ENCODE measurements at places on chromosomes 16 and 17. TPM values are rescaled to one million over a fixed set of nuclear protein-coding genes. Genes with fewer than 3 reads are reported as not detected.
A peak's percentile ranks its signal among the peaks of the same experiment; 100 is the strongest.

Gene SP2
- polyA plus RNA-seq, result 14.9 TPM

Gene C1QL1
- 4.8 TPM for polyA plus RNA-seq

Gene KREMEN2
- polyA plus RNA-seq, result 9.4 TPM

Gene KRTAP3-2
- polyA plus RNA-seq, result 0.82 TPM

Gene TBC1D3H
- polyA plus RNA-seq, result not detected

Gene KRT33B
- 0.33 TPM for polyA plus RNA-seq

Gene AANAT
- not detected for polyA plus RNA-seq

Gene CFAP119
- 2.0 TPM for polyA plus RNA-seq

DNA sequence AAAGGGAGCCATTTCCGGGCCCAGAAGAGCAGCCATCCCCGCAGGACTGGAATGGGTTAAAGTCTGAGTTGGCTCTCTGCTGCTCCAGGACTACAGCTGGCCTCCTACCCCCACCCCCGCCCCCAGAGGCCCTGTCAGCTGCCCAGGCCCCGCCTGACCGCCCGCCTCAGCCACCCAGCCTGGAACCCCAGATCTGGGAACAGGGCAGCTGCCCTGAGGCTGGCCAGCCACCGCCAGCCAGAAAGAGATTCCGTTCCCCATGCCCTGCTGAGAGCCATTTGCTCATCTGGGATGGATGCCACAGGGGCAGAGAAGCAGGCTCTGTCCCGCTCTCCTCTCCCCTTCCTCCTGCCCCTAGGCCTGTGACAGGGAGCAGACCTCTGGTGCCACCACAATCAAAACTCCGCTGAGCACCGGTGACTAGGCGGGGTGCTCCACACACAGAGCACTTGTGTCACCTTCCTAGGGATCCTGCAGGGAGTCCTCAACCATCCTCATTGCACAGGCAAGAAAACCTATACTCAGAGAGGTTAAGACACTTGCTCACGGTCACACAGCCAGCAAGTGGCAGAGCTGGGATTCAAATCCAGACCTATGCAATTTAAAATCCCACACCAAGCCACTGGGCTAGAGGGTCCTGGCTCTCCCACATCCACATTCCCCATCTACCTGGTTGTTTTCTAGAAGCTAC, 44.1 kb downstream of the ZNF423 start:
- DNase-seq, result peak; percentile 91

DNA sequence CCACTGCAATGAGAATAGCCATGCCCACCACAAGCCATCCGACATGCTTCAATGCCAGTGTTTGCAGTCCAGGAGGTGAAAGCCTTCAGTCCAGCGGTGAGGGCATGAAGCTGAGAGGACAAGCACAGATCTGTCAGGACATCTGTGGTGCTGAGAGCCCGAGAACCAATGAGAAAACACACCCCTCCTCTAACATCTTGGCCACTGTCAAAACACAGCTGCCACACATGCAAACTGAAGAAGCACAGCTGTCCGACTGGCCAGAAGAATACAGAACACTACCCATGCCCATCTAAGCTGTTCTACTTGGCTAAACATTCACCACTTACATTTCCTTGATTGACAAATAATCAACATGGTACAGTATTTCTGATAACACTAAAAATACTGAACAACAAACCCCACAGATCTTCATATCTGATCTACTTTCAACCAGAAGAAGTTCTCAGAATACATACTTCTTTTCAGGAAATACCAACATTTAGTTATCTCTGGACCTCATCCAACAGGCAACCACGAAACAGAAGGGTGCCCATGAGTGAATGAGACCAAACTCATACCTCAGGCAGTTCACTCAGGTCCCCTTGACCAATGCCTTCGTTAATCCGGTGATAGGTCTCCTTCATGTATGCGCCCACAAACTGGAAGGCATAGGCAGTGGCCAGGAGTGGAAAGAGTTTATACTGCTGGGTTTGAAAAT, 10.2 kb upstream of the FBF1 start:
- peak; percentile 81 for DNase-seq

DNA sequence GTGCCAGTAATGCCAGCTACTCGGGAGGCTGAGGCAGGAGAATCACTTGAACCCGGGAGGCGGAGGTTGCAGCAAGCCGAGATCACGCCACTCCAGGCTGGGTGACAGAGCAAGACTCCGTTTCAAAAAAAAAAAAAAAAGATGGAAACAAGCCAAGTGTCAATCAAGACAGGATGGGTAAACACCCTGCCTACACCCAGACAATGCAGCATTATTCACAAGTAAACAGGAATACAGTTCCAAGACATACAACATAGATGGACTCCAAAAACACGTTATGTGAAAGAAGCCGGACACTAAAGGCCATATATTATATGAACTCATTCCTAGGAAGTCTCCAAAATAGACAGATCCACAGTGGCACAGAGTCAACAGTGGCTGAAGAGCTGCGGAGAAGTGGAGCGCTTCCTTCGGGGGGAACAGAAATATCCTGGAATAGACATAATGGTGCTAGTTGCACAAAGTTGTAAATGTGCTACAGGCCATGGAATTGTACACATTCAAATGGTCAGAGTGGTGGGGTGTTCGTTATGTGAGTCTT, 33.9 kb downstream of the ANKRD11 start:
- DNase-seq, result peak; percentile 52

DNA sequence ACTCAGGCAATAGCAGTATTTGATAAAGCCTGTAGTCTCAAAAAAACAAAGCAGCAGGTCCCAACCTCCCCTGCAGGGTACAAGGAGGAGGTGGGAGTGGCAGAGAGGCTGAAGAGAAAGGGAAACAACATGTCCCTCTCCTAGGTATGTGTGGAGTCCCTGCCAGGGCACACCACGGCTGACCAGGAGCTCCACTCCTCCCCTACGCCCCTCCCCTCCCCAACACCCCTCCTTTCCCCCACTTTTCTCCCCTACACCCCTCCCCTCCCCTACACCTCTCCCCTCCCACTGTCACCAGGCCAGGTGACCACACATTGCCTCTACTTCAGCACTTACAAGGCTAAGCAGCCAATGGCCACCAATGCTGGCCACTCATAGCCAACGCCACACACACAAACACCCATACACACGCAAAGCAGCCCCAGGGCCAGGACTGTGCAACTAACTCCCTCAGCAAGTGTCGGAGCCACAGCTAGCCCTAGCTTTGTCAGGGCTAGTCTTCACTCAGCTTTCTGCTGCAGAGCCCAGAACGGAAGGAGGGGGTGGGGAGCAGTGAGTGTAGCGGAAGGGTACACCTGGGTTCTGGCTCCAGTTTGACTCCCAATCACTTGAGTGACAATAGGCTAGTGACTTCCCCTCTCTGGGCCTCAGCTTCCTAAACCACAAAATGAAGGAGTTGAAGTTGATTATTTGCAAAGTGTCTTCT, 8.2 kb downstream of the CAVIN1 start:
- DNase-seq, result no peak

DNA sequence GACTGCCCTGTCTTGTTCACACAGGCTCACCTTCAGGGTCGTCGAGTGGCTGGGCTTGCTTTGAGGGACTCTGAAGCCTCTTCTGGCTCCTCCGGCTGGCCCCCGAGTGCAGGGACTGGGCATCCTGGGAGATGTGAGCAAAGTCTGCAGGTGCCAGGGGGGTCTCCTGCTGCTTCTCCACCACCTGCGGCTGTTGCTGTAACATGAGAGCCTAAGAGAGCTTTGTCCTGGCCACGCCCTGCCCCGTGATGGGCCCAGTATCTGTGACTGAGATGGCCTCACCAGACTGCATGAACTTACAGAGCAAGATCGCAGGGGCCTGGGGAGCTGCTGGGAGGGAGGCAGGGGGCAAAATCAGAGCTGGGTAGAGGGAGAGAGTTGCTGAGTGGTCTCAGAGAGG, 12.5 kb downstream of the ERN2 start:
- DNase-seq, result no peak

- no peak for DNase-seq
These were observed at the start of gene CYGB for GRCh38 chr17:76537578-76538280. CYGB (minus strand) TSS chr17:76537709; CDS start chr17:76537542, 167 bp downstream.

DNA sequence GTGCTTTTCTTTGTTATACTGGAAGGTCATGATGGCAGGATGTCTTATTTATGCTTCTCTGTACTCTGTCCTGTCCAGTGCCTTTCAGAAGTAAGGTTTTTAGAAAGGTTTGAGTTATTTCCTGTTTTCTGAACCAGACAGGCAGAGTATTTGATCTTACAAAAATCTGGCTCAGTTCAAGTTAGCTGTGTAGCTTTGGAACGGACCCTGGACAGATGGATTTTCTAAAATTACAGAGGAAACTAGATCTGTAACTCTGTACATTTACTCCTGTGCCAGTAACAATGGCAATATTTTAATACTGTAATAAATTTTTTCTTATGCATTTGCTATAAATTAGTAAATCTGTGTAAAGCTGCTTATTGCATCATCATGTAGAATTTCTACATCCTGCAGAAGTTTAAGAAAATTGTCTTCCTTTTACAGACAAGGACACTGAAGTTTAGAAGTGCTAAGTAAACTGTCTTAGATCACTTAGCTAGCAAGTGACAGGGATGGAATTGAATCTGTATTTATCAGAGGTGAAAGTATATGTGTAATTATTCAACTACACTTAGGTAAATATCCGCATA, 347.6 kb downstream of the WWOX start:
- peak; percentile 71 for DNase-seq

DNA sequence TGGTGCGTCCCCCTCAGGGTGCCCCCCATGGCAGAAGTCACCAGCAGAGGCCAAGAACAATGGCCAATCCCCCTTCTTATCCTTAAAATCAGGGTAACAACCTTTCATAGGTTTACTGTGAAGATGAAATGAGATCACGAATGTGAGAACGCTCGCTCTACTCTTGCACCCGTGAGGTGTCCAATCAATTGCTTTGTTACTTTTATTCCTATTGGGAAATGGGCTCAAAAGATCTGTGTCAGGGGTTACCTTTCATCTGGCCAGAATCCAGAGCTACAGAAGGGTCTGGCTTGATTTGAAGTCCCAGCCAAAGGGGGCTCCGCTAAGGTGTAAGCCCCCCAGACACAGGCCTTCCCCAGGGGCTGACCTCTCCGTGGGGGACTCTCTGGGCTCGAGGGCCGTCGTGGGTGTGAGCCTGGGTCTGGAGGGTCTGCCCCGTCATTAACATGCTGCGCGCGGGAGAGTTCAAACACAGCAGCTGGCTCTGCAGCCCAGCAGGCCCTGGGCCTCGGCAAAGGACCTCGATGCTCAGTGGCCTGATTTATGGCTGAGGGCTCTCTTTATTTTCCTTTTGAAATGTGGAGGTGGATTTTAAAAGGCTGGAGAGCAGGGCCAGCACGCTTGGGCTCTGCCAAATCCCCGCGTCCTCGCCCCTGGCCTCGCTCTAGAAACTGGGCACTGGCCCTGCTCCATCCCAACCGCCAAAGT, 10.4 kb downstream of the ABR start:
- no peak for DNase-seq

DNA sequence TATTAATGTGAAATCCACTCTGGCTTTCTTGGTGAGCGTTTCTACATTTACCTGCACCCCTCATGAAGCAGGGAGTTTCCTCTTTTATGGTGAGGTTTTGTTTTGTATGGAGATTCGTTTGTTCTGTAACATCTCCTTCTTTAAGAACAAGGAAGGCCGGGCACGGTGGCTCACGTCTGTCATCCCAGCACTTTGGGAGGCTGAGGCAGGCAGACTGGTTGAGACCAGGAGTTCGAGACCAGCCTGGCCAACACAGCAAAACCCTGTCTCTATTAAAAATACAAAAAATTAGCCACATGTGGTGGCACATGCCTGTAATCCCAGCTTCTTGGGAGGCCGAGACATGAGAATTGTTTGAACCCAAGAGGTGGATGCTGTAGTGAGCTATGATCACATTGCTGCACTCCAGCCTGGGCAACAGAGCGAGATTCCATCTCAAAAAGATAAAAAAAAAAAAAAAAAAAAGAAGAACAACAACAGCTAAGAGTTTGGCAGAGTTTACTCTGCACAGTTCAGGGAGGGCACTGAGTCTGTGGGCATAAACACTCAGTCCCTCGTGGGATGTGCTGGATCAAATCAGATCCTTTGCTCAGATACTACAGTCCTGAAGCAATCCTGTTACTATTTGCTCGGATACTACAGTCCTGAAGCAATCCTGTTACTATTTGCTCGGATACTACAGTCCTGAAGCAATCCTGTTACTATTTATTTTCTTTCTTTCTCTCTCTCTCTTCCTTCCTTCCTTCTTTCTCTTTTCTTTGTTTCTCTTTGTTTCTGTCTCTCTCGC, 28.9 kb downstream of the ADCY9 start:
- no peak for DNase-seq

DNA sequence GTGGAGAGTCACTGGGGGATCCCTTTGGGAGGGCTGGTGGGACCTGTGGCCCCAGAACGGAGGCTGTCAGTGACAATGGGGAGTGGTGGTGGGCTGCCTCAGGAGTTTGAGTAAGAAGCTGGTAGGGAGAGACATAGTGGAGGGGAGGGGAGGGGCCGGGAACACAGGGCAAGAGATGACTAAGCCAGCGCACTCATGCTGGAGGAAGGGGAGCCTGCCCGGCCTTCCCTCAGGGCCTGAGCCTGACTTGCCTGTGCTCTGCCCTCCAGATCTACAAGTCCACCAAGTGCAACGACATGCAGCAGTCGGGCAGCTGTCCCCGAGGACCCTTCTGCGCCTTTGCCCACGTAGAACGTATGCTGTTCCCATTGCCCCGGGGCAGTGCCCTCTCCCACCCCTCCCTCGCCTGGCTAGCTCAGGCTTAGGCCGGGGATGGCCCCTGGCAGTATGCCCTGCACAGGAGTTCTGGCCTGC, 29.3 kb downstream of the UNC13D start:
- no peak for DNase-seq

DNA sequence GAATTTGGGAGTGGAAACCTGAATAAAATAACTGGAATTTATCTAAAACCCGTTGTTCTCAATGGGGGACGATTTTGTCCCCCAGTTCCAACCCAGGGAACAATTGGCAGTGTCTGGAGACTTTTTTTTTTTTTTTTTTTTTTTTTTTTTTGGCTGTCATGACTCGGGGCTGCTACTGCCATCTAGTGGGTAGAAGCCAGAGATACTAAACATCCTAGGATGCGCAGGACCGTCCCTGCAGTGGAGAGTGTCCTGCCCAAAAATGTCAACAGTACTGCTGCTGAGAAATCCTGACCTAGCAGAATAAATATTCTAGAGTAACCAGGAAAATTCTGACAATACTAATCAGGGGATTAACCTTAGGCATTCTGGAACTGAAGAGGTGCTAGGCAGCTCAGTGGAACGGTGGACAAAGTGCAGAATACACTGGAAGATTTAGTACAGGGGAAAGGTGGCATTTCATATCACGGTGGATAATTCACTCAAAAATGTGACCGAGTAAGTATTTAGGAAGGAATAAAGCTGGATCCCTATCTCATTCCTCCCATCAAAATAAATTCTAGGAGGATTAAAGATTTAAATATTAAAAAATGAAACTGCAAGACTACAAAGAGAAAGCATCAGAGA, 107.6 kb downstream of the SPECC1 start:
- peak; percentile 76 for DNase-seq

DNA sequence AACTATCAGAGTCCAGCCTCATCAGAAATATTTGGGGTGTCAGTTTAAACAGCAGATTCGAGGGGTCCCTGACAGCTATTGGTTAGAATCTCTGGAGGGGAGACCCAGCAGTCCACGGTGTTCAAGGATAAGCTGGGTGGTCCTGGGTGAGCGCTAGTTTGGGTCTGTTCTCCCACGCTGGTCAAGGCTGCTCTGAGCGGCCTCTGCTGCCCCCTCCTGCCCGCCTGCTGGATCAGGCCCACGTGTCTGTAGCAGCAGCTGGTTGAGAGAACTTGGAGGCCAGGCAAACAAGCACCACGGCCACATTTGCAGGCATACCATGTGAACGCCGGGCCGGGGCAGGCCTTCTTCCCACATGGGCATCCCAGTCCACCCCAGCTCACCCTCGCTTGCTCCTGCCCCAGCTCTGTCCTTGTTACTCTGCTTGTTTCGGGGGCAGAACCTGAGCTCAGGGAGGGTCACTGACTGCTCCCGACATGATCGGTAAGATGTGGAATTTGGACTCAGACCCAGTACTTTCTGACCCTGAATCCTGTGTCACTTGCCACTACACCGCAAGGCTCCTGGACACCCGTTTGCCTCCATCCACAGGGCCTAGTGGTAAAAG, 7.4 kb downstream of the FOXF1 start:
- peak; percentile 65 for DNase-seq

Measured in muscle of leg (tissue), 16 donors.